ENCODE measurements at places on chromosomes 2 and 18. TPM values are rescaled to one million over a fixed set of nuclear protein-coding genes. Genes with fewer than 3 reads are reported as not detected.

CMPK2 gene
- 0.95 TPM for total RNA-seq

GAL3ST2 gene
- 1.3 TPM for total RNA-seq

MOGAT1 gene
- not detected for total RNA-seq

GAREM2 gene
- 6.5 TPM for total RNA-seq

DNA sequence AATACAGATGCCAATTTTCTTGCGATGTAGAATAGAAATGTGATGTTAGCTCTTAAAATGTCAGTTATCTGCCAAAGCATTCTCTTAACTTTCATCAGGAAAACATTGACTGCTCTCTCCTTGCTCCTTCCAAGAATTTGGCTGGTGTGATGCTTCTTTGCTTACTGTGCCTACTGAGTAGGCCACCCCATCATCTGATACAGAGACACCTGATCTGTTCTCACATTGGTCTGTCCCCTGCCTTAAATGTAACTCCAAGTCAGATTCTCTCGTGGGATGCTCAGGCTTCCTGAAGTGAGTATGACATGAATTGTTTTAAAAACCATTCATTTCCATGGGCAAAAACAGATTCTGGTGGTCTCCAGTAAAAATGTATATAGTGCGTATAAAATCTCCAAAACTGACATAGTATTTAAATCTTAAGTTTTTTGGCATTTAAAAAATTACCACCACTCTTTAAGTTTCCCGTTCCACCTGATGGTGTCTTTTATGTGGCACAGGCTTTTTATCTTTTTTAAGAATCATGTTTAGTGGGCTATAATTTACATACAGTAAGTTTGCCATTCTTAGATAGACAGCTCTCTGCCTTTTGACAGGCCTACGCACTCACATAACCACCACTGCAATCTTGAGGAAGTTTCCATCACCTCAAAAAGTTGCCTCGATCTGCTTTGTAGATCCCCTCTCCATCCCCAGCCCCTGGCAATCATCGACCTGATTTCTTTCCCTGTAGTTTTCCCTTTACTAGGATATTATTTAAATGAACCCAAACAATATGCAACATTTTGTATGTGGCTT lies 36.6 kb downstream of the UBE2F start:
- DNase-seq: no peak
- no peaks in the 10 kb centered on the region for H3K27me3 ChIP-seq
- H3K27ac ChIP-seq: peak overlapping the region; percentile 12

GRCh38 chr2:236250909-236251579 lies 13.2 kb downstream of the ASB18 start:
- no peaks in the 10 kb centered on the region for H3K4me1 ChIP-seq
- no peak for DNase-seq
- no peak overlapping the region for H3K27ac ChIP-seq
- no peaks in the 10 kb centered on the region for H3K27me3 ChIP-seq
- H3K36me3 ChIP-seq: peaks cover 1% of the 10 kb centered on the region
